ENCODE measurements at places on chromosomes 16 and 17. TPM values are rescaled to one million over a fixed set of nuclear protein-coding genes. Genes with fewer than 3 reads are reported as not detected.
A peak's percentile ranks its signal among the peaks of the same experiment; 100 is the strongest.

- H3K27ac ChIP-seq: no peak overlapping the region
- no peaks in the 10 kb centered on the region for H3K27me3 ChIP-seq
- no peaks in the 10 kb centered on the region for H3K36me3 ChIP-seq
- DNase-seq: no peak
These were observed 68.1 kb upstream of the CPHXL start for GRCh38 chr16:75794426-75794825.

- peak; percentile 52 for DNase-seq
- H3K4me1 ChIP-seq: peaks cover 78% of the 10 kb centered on the region
- H3K4me3 ChIP-seq: peak overlapping the region; percentile 63
- peak overlapping the region; percentile 78 for H3K27ac ChIP-seq
These were observed 12.6 kb downstream of the SAP30BP start for GRCh38 chr17:75679706-75680211.

OR3A3 gene
- not detected for total RNA-seq

GRCh38 chr17:45580924-45581323 is 90.4 kb upstream of the PLEKHM1 start:
- H3K27me3 ChIP-seq: no peaks in the 10 kb centered on the region
- no peak overlapping the region for H3K27ac ChIP-seq
- no peak for DNase-seq
- no peak overlapping the region for H3K4me3 ChIP-seq
- H3K4me1 ChIP-seq: peaks cover 18% of the 10 kb centered on the region

DNA sequence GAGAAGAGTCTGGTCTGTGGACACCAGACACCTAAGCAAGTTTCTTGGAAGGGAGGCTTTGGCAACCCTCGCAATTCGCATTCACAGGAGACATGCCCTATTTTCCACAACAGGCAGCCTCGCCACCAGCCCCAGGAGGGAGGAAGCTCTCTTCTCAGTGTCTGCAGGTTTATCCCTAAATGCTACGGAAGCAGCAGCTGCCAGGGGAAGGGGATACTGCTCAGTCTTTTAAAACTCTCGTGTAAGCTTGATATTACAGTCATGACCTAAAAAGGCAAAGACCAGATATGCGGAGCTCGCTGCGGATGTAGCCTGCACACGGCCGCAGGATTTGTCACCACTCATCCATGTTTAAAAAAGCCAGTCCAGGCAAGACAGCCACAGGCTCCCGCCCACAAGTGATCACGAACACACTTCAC is 159.2 kb upstream of the RPH3AL start:
- peak; percentile 62 for DNase-seq
- peaks cover 8% of the 10 kb centered on the region for H3K27me3 ChIP-seq
- H3K27ac ChIP-seq: peak overlapping the region; percentile 88
- peaks cover 50% of the 10 kb centered on the region for H3K4me1 ChIP-seq

OR1A1 gene
- total RNA-seq: not detected

CIBAR2 gene
- total RNA-seq: not detected

DNA sequence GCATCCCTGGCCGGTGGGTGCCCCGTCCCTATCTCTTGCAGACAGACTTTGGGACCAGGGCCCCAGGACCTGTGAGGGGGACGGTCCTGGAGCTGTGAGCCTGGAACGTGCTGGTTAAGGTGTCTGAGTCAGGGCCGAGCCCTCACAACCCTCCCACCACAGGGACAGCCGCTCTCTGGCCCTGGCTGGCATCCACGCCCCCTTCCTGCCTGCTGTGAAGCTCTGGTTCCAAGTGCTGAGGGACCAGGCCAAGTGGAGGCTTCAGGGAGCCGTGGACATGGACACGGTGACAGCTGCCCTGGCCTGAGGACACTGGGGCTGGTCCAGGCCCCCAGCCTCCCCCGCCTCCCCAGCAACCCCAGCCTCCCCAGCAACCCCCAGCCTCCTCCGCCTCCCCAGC is 6.6 kb downstream of the TSR3 start:
- no peak overlapping the region for H3K27ac ChIP-seq
- no peaks in the 10 kb centered on the region for H3K36me3 ChIP-seq
- no peak for DNase-seq
- H3K27me3 ChIP-seq: peaks cover 2% of the 10 kb centered on the region

PIRT gene
- not detected for total RNA-seq

DNA sequence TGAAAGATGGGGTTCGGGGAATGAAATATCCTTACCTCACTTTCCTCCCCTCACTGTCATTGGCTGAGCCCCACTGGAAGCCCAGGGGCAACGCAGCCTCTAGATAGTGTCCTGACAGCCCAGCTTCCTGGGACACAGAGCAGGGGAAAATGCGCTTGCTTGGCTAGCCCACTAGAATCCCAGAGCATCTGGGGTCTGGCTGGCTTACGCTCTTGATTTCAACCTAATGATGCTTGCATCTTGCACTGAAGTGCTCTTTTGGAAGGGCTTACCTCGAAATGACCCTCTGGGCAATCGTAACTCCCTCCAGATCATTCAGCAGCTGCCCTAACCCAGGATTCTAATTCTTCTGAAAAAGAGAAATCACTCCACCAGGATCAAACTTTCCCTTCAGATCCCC is 147.6 kb downstream of the SOX9 start:
- peaks cover 9% of the 10 kb centered on the region for H3K4me1 ChIP-seq
- DNase-seq: no peak
- no peak overlapping the region for H3K4me3 ChIP-seq

- peaks cover 29% of the 10 kb centered on the region for H3K4me1 ChIP-seq
- H3K4me3 ChIP-seq: peak overlapping the region; percentile 78
- H3K27ac ChIP-seq: peak overlapping the region; percentile 93
These were observed 77.0 kb downstream of the METRNL start for GRCh38 chr17:83156408-83156807.

ZNF469 gene
- 10.2 TPM for total RNA-seq

DNA sequence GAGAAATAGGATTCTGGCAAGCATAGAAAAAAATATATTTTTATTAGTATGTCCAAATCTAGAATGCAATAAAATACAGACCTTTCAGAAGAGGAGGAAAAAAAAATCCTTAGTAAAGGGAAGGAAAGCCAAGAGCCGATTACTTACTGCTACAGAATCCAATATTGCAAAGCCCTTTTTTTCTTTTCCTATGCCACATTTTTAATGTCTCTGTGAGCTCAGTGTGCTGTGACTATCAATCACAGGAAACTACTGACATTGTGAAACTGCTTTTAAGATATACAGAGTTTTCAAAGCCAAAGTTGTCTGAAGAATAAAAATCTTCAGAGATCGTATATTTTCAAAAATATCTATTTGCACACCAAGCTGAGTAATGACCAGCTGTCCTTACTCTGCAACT is 120.4 kb downstream of the CHD9NB start:
- H3K27me3 ChIP-seq: no peaks in the 10 kb centered on the region
- no peaks in the 10 kb centered on the region for H3K36me3 ChIP-seq
- no peaks in the 10 kb centered on the region for H3K4me1 ChIP-seq
- DNase-seq: no peak
- no peak overlapping the region for H3K27ac ChIP-seq

GRCh38 chr17:1999557-2000251 is 25.4 kb downstream of the RTN4RL1 start:
- H3K36me3 ChIP-seq: no peaks in the 10 kb centered on the region
- H3K4me3 ChIP-seq: peak overlapping the region; percentile 63
- H3K27ac ChIP-seq: peak overlapping the region; percentile 56

DNA sequence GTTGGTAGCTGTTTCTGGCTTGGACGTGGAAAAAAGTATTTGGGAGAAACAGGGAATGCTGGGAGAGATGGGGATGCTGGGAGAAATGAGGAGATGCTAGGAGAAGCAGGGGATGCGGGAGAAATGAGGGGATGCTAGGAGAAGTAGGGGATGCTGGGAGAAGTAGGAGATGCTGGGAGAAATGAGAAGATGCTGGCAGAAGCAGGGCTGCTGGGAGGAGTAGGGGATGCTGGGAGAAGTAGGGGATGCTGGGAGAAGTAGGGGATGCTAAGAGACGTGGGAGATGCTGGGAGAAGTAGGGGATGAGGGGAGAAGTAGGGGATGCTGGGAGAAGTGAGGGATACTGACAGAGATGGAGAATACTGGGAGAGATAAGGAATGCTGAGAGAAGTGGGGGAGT is 45.6 kb upstream of the IL34 start:
- no peaks in the 10 kb centered on the region for H3K36me3 ChIP-seq
- no peaks in the 10 kb centered on the region for H3K4me1 ChIP-seq

- no peak overlapping the region for H3K27ac ChIP-seq
- H3K4me3 ChIP-seq: no peak overlapping the region
- peaks cover 41% of the 10 kb centered on the region for H3K36me3 ChIP-seq
- peaks cover 9% of the 10 kb centered on the region for H3K4me1 ChIP-seq
- peaks cover 2% of the 10 kb centered on the region for H3K27me3 ChIP-seq
These were observed 114.3 kb downstream of the ABCC1 start for GRCh38 chr16:16063683-16064082.

GRCh38 chr16:3596101-3596861 is 15.1 kb downstream of the SLX4 start:
- H3K36me3 ChIP-seq: peaks cover 23% of the 10 kb centered on the region
- DNase-seq: no peak
- no peaks in the 10 kb centered on the region for H3K4me1 ChIP-seq
- H3K27me3 ChIP-seq: no peaks in the 10 kb centered on the region
- H3K27ac ChIP-seq: no peak overlapping the region

TBC1D3I gene
- 0.23 TPM for total RNA-seq
